ENCODE measurements at places on chromosomes 7 and 10. TPM values are rescaled to one million over a fixed set of nuclear protein-coding genes. Genes with fewer than 3 reads are reported as not detected.

DNA sequence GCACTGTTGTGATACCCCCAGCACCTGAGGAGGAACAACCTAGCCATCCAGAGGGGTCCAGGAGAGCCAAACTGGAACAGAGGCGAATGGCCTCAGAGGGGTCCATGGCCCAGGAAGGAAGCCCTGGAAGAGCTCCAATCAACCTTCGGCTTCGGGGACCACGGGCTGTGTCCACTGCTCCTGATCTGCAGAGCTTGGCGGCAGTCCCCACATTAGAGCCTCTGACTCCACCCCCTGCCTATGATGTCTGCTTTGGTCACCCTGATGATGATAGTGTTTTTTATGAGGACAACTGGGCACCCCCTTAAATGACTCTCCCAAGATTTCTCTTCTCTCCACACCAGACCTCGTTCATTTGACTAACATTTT is 1.6 kb upstream of the CASP2 start:
- H3K27me3 ChIP-seq: no peaks in the 10 kb centered on the region
- DNase-seq: no peak
- peaks cover 51% of the 10 kb centered on the region for H3K4me1 ChIP-seq
- H3K36me3 ChIP-seq: peaks cover 27% of the 10 kb centered on the region
- H3K4me3 ChIP-seq: peak overlapping the region; percentile 22

DNA sequence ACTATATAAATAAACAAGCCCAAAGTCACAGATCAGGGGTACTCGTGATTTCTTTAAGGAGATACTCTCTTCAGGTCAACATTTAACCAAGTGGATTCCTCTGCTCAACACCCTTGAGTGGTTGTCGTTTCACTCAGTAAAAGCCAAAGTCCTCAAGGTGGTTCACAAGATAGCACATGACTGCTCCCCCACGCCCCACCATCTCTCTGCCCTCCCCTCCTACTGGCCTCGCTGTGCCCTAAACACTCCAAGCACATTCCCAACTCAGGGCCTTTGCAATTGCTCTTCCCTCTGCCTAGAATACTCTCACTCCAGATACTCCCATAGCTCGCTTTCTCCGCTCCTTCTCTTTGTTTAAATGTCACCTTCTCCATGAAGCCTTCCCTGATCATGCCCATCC is 72.1 kb upstream of the FHIP2A start:
- H3K27ac ChIP-seq: no peak overlapping the region
- no peak overlapping the region for H3K4me3 ChIP-seq
- H3K4me1 ChIP-seq: no peaks in the 10 kb centered on the region
- no peak for DNase-seq

DNA sequence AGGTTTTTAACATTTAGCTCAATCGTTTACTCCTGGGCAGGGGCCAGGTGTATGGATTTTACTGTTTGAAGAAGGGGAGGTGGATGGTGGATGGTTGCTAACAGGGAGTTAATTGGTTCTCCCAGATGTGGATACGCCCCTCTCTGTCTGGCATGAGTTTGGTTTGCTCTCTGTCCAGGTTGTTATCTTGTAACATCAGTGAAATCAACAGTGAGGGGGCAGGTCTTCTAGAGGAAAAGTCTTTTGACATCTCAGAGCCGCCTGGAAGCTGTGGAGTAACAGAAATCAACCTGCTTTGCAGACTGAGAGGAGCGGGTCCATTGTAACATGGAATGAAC is 243.4 kb downstream of the MGMT start:
- no peak overlapping the region for H3K27ac ChIP-seq
- H3K27me3 ChIP-seq: no peaks in the 10 kb centered on the region
- no peak for DNase-seq
- no peaks in the 10 kb centered on the region for H3K4me1 ChIP-seq

GRCh38 chr10:119131512-119132240 is 27.8 kb downstream of the DENND10 start:
- peak overlapping the region; percentile 95 for H3K27ac ChIP-seq
- H3K27me3 ChIP-seq: no peaks in the 10 kb centered on the region
- H3K4me1 ChIP-seq: peaks cover 52% of the 10 kb centered on the region
- peaks cover 64% of the 10 kb centered on the region for H3K36me3 ChIP-seq

DNA sequence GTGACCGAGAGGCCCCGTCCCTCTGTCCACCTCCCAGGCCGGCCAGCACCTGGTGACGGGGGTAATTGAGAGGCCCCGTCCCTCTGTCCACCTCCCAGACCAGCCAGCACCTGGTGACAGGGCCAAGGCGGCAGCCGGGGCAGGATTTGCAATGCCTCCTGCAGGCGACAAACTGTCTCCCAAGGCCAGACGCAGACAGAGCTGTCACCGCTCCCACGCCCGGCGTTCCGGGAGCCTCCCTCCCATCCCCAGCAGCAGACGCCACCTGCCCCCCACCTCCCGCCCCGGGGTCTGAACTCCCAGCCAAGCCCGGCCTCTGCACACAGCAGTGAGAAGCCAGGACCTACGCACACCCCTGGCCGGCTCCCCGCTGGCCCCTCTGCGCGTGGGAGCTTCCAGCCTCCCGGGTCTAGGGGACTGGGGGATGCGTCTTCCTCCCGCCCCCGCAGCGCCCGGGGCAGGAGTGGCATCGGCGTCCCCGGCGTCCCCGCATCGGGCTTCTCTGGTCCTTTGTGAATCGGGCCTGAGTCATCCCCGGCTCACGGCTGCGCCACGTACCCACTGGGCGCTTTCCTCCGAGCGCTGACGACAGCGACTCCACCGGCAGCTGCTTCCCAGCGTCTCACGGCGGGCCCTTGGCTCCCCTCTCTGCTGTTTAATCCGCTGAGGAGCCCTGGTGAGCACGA is 95.1 kb upstream of the DIP2C start:
- no peaks in the 10 kb centered on the region for H3K36me3 ChIP-seq
- H3K4me1 ChIP-seq: no peaks in the 10 kb centered on the region
- H3K4me3 ChIP-seq: peak overlapping the region; percentile 26
- no peak overlapping the region for H3K27ac ChIP-seq
- peak; percentile 76 for DNase-seq

GRCh38 chr7:89223900-89224395 is 428.4 kb upstream of the TEX47 start:
- DNase-seq: no peak
- no peaks in the 10 kb centered on the region for H3K27me3 ChIP-seq
- no peaks in the 10 kb centered on the region for H3K36me3 ChIP-seq
- no peak overlapping the region for H3K27ac ChIP-seq
- no peaks in the 10 kb centered on the region for H3K4me1 ChIP-seq

DNA sequence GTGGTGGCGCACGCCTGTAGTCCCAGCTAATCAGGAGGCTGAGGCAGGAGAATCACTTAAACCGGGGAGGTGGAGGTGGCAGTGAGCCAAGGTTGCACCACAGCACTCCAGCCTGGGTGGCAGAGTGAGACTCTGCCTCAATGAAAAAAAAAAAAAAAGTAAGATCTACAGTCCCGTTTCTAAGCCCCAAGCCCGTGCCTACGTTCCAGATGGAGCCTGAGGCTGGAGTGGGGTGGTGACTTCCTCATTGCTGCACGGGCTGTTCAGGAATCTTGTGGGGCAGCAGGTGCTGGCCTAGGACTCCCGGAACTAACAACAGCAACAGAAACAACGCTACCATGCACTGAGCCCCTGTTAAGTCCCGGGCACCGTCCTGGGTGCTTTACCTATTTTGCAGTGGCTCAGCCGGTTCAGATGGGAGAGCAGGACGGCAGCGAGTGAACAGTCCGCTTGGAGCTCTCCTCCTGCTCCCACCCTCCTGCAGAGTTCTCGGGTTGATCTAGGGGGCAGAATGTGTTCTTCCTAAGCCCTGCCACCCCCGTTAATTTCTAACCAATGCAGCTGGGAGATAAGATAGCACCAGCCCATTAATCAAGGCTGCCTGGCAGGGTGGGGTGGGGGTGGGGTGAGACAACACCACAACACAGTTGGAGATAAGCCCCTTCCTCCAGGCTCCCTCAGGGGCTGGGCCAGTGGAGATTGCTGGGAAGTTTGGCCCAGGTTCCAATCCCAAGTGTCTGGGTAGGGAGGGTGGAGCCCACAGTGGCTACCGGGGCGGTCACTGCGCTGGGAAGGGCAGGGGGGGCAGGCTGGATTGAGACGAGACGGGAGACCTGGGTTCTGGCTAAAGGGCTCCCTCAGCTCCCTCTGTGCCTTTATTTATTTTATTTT is 17.0 kb upstream of the SFRP5 start:
- no peak overlapping the region for H3K27ac ChIP-seq
- peaks cover 15% of the 10 kb centered on the region for H3K27me3 ChIP-seq
- H3K4me3 ChIP-seq: no peak overlapping the region
- no peak for DNase-seq
- peaks cover 4% of the 10 kb centered on the region for H3K4me1 ChIP-seq
- no peaks in the 10 kb centered on the region for H3K36me3 ChIP-seq

GRCh38 chr10:62562101-62562500 is 187.9 kb downstream of the ZNF365 start:
- peaks cover 26% of the 10 kb centered on the region for H3K27me3 ChIP-seq
- no peaks in the 10 kb centered on the region for H3K4me1 ChIP-seq
- H3K36me3 ChIP-seq: no peaks in the 10 kb centered on the region
- no peak overlapping the region for H3K27ac ChIP-seq
- no peak for DNase-seq
- H3K4me3 ChIP-seq: no peak overlapping the region

DNA sequence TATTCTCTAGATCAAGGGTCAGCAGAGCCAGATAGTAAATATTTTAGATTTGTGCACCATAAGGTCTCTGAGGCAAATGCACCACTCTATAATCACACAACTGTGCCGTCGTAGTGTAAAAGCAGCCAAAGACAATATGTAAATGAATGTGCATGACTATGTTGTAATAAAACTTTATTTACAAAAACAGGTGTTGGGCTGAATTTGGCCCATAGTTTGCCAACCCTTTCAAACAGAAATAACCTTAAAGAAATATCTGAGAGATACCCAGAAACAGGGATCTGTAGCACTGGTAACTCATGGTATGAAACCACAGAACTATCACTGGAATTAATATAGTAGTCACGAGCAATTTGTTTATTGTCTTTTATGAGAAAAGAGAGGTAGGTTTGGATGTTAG is 86.0 kb downstream of the ARID5B start:
- peak overlapping the region; percentile 72 for H3K4me3 ChIP-seq
- H3K27me3 ChIP-seq: no peaks in the 10 kb centered on the region
- H3K27ac ChIP-seq: peak overlapping the region; percentile 96
- peaks cover 57% of the 10 kb centered on the region for H3K36me3 ChIP-seq
- DNase-seq: no peak

The SPDYE16 gene
- not detected for total RNA-seq

The METTL2B gene
- 71.3 TPM for total RNA-seq

- peak; percentile 89 for DNase-seq
- no peaks in the 10 kb centered on the region for H3K27me3 ChIP-seq
- peaks cover 27% of the 10 kb centered on the region for H3K4me1 ChIP-seq
- H3K36me3 ChIP-seq: peaks cover 70% of the 10 kb centered on the region
- H3K27ac ChIP-seq: peak overlapping the region; percentile 95
Observed at GRCh38 chr7:50307368-50308032, 3.0 kb downstream of the IKZF1 start.

DNA sequence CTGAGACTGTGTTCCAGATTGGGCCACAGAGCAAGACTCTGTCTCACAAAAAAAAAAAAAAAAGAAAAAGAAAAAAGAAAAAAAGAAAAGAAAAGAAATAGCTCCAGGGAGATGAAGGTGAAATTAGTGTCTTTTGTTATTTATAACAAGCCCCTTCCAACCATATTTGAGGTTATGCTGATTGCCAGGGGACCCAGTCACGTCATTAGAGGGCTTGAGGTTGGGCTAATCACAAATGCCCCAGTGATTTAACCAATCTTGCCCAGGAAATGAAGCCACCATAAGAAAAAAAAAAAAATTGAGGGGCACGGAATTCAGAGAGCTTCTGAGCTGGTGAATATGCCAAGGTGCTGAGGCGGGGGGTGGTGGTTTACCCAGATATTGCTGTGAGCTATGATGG is 11.3 kb upstream of the RNF216 start:
- no peaks in the 10 kb centered on the region for H3K27me3 ChIP-seq
- peaks cover 3% of the 10 kb centered on the region for H3K4me1 ChIP-seq
- no peak overlapping the region for H3K4me3 ChIP-seq
- no peaks in the 10 kb centered on the region for H3K36me3 ChIP-seq
- H3K27ac ChIP-seq: no peak overlapping the region

DNA sequence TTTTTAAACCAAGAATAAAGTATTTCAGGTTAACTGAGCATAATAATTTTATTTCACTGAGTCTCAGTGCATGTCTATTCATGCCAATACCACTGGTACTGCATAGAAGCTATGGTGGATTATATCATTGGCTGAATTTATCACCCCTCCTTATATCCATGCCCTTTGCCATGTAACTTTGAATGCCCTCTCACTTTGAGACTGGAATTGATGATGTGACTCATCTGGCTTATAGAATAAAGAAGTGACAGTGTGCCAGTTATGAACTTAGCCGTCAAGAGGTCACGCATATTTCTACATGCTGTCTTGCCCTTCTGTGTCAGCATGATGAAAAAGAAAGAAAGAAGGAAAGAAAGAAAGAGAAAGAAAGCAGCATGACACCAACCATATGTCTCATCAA is 20.7 kb upstream of the ABLIM1 start:
- H3K27ac ChIP-seq: no peak overlapping the region
- no peaks in the 10 kb centered on the region for H3K36me3 ChIP-seq
- H3K4me1 ChIP-seq: no peaks in the 10 kb centered on the region

The NPY4R2 gene
- not detected for total RNA-seq

- H3K4me1 ChIP-seq: no peaks in the 10 kb centered on the region
- no peaks in the 10 kb centered on the region for H3K36me3 ChIP-seq
- DNase-seq: no peak
- H3K27ac ChIP-seq: no peak overlapping the region
- no peak overlapping the region for H3K4me3 ChIP-seq
Observed at GRCh38 chr7:70571403-70571934, 560.5 kb upstream of the GALNT17 start.

DNA sequence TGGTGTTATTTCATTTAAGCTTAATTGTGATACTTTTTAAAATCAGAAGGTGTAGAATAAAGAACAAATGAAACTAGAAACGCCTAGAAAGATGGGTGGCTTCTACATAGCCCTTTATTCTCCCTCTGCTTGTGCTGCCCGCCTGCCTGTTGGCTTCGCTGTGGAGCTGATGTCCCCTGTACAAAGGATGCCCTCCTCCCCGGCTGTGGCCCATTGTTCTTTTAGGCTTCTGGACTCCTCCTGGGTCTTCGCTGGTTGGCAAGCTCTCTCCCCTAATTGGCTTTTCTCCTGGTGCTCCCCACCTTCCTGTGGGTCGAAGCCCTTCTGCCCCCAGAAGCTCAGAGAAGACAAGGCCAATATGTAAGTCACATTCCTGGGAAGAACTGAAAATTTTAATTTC is 98.2 kb downstream of the FANK1 start:
- no peak for DNase-seq
- H3K27me3 ChIP-seq: peaks cover 1% of the 10 kb centered on the region
- no peak overlapping the region for H3K27ac ChIP-seq
- no peak overlapping the region for H3K4me3 ChIP-seq
- no peaks in the 10 kb centered on the region for H3K36me3 ChIP-seq

- no peak for DNase-seq
- H3K27ac ChIP-seq: no peak overlapping the region
- H3K27me3 ChIP-seq: peaks cover 30% of the 10 kb centered on the region
- no peak overlapping the region for H3K4me3 ChIP-seq
- no peaks in the 10 kb centered on the region for H3K4me1 ChIP-seq
- H3K36me3 ChIP-seq: no peaks in the 10 kb centered on the region
Observed at GRCh38 chr10:101260764-101261481, 31.7 kb upstream of the LBX1 start.

Measured in activated CD4-positive, alpha-beta T cell treated with anti-CD3 and anti-CD28 coated beads, Interleukin-2, amount 10 ng/mL, durations not matched to agents 24 days and 14 days (primary cell).